ENCODE measurements at places on chromosomes 6 and 20. TPM values are rescaled to one million over a fixed set of nuclear protein-coding genes. Genes with fewer than 3 reads are reported as not detected.

SULF2 gene
- 97.8 TPM for total RNA-seq

PPP1R16B gene
- total RNA-seq, result 5.3 TPM

DEFB127 gene
- not detected for total RNA-seq

DNA sequence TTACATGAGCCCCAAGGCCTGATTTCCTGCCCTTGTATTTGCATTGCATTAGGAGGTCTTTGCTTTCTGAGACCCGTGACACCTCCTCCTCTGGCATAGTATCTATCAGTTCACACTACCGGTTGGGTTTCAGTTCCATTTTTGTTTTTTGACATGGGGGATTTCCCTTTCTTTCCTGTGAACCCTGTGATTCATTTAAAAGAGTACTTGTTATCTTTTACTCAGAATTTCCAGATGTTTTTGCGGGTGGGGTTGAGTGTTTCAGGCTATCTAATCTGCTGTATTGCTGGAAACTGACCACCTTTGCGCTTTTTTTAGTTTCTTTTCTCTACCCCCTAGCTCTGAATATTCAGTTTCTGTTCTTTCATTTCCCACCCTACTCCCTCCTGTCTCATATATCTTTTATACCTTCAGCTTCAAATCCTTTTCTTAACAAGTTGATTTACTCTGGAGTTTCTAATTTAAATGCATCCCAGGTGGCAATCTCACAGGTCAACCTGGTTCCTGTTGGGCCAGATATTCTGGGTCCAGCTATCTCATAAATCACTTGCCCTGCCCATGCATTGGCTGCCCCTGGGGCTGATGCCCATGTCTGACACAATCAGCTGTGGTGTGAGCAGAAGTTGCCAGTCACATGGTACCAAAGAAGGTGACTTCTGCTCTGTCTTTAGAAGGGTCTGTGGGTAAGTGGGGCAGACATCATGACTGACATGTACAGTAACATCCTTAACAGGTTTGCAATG is 14.3 kb upstream of the NCOA3 start:
- DNase-seq, result no peak

DNA sequence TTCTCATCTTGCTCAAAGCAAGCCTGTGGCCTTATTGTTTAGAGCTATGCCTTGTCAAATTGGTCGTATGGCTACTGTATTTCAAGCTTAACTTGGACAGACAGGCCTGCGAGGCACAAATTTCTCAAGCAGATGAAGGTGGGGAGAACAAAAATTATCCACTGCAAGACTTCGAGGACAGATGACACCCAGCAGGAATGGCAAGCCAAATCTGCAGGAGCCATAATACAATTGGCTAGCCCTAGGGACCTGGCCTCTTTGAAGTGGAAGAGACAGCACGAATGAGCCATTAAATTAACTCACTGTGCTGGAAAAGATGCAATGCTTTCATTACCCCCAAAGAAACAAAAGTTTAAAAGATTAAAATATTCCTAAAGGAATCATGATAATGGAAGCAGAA is 5.0 kb upstream of the BLOC1S5 start:
- no peak for DNase-seq

DNA sequence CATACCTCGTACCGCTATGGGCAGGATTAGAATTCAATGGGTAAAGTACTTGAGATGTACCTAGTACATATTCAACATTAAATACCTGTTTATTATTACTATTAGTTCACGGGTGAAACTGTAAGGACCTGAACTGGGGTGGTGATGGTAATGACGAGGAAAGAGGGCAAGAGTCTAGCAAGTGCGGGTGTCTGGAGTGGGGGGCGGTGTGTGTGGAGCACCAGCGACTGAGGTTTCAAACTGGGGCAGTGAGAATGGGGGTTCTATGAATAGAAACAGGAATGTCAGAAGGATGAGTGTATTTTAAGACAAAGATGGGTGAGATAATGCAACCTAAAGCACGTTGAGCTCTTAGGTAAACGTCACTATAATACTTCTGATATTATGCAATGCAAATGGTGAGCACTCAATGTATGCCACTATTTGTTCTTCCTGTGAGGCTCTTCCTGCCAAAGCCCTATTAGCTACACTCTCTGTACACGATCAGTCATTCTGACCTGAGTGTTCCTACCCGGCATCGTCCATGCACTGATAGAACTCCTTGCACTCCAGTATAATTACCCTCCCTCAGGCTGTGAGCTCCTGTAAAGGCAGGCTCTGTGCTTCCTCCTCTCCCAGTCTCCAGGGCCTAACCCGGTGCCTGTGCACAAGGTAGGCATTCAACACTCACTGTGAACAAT is 55.0 kb downstream of the ALDH5A1 start:
- DNase-seq, result no peak
